Pancreas (tissue), 10 donors: ENCODE measurements at places on chromosomes 2 and 18.

DNA sequence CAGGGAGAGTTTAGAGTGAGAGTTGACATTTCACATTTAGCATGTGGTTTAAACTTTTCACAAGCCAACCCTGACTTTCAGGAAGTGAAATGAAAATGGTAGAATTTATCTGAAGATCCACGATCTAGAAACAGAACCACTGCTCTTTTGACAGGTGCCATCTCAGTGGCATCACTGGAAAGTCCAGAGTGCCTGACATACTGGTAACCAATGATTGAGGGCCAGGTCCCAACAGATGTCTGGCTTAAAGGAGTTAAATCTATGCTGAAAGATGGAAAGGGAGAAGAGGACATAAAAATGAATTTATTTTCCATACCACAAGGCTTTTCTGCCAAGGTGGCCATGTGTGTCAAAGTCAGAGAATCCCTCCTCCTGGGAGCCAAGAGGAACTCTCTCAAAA lies 2.7 kb downstream of the IL36G start:
- no peak for DNase-seq

DNA sequence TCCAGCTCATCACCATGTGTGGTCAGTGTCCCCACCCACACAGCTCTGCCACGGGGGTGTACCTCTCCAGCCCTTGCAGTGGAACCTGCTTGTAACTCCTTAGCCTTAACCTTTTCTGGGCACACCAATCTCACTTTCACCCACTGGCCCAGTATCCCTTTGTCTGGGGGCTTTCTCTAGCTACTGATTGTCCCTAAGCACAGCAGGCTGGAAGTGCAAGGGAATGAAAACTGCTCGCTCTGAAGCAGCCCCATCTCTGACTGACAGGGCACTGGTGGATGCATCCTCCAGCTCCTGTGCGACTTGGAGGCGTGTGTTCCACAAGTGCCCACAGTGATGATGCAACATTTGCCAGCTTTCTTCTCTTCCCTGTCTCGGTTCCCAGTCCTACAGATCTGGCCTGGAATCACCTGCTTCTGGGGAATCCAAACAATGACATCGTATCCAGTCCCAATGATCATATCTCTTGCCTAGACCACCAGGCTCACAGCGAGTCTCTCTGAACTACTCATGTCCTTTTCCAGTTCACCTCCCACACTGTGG lies 33.6 kb downstream of the SCTR start:
- DNase-seq = no peak

GRCh38 chr2:57491213-57491612 lies 555.4 kb upstream of the VRK2 start:
- no peak for DNase-seq

DNA sequence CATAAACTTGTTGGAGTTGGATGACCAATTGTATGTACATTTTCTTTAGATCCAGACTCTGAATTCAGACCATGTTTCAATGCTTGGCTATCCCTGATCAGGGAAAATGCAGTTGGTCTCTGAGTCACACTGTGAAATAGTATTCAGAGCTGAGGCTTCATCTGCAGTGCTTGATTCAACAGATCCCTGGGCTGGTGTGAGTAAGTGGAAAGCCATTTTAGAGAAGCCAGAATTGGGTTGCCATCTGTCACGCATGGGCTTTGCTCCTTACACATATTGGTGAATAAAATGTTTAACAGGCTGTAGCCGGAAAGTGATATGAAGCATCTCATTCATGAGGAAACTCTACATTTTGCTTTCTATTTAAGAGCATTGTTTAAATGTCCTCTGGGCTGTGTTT lies 50.0 kb upstream of the ACYP2 start:
- DNase-seq = no peak

- DNase-seq = peak; percentile 59
These were observed 18.5 kb upstream of the SEMA4C start for GRCh38 chr2:96888072-96889011.

DNA sequence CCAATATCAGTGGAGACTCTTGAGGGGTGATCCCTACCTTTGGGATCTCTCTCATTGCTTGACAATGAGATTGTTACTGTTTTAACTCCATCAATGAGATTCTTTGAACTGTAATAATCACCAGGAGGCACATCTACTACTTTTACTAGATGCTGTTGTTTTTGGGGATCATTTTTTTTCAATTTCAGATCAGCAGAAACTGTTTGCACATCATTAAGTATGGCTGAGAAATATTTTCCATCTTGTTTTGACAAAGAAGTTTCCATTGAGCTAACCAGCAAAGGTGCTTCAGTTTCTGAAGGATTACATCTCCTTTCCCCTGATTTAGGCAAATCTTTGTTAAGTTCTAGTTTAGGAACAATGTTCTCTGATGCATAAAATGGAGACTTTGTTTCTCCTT lies 54.8 kb upstream of the SLC4A10 start:
- no peak for DNase-seq

DNA sequence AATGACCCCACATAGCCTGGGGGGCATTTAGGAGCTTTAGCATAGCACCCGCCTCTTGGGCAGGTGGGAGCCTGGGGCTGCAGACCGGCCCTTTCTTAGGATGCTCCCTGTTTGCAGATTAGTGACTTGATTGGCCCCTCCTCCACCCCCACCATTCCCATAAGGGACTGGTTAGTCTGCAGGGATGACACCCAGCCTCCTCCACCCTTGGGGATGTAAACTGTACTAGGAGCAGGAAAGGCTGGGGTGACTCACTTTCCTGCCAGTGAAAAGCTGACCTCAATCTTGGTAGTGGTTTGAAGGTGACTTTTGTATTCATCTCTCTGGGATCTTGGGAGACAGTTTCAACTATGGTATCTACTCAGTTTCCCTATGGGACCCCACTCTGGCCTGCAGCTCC lies 24.2 kb downstream of the CTIF start:
- peak; percentile 9 for DNase-seq

DNA sequence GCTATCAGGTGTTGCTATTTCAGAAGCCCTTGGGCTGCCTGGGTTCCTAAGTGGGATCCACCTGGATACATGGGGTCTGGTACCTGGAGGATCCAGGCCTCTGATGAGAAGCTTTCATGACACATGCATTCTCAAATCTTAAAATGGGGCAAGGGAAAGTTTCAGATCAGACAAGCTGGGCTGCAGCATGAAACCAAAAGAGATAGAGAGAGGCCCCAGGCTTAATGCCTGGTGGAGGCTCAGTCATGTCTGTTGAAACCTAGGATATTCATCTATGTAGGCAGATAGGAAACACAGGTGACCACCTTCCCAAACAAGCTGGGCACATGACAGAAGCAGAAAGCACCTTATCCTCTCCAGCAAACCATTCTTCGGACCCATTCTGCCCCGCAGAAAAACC lies 18.8 kb upstream of the PLB1 start:
- DNase-seq = no peak

GRCh38 chr2:216634370-216635148 lies 1.3 kb downstream of the IGFBP2 start:
- DNase-seq = no peak

- peak; percentile 51 for DNase-seq
These were observed 293.9 kb upstream of the ERBB4 start for GRCh38 chr2:212832211-212833195.

GRCh38 chr2:233919938-233920337 lies 2.8 kb downstream of the TRPM8 start:
- no peak for DNase-seq

- DNase-seq = no peak
These were observed 62.1 kb downstream of the NUP35 start for GRCh38 chr2:183186296-183186695.

GRCh38 chr2:128390991-128391630 lies 72.4 kb upstream of the HS6ST1 start:
- DNase-seq = no peak

DNA sequence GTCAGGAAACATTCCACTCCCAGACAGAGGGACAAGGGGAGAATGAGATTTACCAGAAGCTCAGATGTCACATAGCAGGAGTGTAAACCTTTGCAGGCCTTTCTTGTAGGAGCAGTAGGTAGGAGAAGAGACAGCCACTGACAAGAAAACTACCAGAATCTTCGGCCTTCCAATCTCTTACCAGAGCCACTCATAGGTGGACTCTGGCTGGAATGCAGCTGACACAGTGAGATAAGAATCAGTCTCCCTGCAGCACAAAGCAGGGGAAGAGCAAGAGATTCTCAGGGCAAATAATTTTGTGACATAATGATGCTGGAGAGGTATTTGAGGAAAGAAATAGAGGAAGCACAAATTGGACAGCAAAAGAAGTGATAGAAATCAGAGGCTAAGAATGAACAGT lies 1534.5 kb downstream of the DPP10 start:
- DNase-seq = no peak

DNA sequence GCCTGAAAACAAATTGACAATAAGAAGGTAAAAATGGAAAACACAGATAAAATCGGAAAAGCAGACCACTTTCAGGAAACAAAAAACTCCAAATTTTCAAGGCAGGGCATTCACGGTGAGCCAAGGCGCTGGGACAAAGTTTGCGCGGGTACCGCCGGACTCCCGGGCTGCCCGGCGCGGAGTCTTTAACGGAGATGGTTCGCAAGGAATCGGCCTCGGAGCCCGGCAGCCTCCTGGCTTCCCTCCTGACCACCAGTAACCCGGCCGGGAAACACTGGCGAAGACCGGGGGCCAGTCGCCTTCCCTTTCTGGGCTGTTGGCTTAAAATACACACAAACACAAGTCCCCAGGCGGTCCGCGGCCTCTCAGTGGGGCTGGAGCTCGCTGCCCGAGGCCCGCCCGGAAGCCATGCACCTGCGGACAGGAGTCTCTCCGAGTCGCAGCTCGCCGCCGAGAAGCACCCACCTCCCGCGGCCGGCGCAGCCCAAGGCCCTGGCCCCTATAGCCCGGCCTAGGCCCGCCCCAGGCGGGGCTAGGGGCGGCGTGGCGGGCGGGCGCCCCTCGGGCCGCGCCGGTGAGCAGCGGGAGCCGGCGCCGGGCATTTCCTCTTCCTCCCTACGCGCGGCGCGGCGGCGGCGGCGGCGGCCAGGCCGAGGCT lies 622 bp upstream of the KCMF1 start:
- DNase-seq = peak; percentile 78

- DNase-seq = no peak
These were observed 415.7 kb upstream of the FIGN start for GRCh38 chr2:164151522-164151921.

DNA sequence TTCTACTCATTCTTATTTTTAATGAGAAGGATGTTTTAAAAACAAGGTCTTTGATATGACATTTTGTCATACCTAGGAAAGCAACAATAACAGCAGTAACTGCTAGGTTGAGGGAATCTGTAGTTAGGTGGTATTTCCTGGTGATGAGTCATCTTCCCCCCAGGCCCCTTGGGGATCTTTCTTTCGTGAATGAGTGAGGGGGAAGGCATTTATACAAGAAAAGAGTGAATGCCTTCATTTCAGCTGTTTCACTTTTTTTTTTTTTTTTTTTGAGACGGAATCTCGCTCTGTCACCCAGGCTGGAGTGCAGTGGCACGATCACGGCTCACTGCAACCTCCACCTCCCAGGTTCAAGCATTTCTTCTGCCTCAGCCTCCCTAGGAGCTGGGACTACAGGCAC lies 108.6 kb downstream of the MAP4K4 start:
- DNase-seq = no peak

DNA sequence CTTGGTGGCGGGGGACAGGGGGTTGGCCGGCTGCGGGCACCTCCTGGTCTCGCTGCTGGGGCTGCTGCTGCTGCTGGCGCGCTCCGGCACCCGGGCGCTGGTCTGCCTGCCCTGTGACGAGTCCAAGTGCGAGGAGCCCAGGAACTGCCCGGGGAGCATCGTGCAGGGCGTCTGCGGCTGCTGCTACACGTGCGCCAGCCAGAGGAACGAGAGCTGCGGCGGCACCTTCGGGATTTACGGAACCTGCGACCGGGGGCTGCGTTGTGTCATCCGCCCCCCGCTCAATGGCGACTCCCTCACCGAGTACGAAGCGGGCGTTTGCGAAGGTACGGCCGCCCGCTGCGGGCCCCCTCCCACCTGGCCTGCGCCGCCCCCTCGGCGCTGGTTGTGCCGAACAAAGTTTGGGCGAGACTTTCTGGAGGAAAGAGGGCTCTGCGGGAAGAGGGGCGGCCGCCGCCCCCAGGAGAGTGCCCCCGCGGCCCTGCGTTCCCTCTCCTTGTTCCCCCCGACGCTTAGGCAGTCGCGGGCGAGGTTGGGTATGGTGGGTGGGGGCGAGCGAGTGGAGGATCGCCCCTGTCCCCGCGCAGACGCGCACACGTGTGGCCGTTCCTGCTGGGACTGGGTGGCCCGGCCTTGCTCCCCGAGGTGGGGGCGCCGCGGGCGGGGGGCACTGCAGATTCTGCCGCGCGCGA lies 866 bp downstream of the CRIM1 start:
- peak; percentile 71 for DNase-seq

GRCh38 chr2:176128172-176128981 lies 1.1 kb upstream of the HOXD8 start:
- DNase-seq = no peak

GRCh38 chr2:27249891-27250651 lies 12.8 kb downstream of the SLC30A3 start:
- DNase-seq = peak; percentile 84

DNA sequence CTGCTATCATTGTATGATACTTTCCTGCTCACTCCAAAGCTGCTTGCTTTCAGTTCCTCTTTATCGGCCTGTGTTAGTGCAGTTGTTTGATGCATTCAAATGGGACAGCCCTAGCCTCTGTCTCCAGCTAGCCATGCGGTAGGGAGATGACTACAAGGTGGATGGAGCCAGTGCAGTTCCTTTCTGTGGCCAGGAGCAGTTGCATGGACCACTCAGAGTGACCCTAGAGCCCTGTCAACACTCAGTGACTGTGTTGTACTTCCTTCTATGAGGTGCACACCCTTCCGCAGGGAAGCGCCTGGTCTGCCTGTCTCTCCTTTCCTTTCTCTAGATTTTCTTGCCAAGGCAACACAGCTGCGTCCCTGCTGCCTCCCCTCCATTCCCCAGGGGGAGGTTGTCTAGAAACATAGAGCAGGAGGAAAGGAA lies 33.8 kb downstream of the KCNS3 start:
- no peak for DNase-seq

DNA sequence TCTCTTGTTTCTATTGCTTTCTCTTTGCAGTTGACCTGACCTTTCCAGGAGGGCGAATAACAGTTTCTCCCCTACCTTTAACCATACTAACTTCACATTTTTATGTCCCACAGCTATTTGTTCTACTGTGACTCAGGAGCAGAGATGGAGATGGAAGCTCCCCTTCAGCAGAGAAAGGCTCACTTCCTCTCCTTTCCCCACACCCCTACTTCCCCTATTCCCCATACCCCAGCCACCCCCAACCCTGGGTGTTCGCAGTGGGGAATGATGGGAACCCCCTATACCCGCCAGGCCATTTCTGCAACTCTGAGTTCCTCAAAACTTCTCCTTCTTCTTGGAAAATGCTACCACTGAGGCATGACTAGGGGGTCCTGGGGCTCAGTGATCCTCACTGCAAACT lies 285.4 kb upstream of the MGAT5 start:
- DNase-seq = no peak

- no peak for DNase-seq
These were observed 4.9 kb upstream of the MAT2A start for GRCh38 chr2:85534099-85534498.

GRCh38 chr18:8623549-8624106 lies 14.4 kb downstream of the RAB12 start:
- DNase-seq = no peak

- DNase-seq = no peak
These were observed 23.2 kb downstream of the RPRM start for GRCh38 chr2:153455403-153455802.

- DNase-seq = no peak
These were observed 9.3 kb downstream of the RNF152 start for GRCh38 chr18:61883547-61883946.

GRCh38 chr2:46871976-46872381 lies 43.6 kb downstream of the MCFD2 start:
- DNase-seq = no peak
